T-cell (primary cell): ENCODE measurements at places on chromosomes 6 and 20.

DNA sequence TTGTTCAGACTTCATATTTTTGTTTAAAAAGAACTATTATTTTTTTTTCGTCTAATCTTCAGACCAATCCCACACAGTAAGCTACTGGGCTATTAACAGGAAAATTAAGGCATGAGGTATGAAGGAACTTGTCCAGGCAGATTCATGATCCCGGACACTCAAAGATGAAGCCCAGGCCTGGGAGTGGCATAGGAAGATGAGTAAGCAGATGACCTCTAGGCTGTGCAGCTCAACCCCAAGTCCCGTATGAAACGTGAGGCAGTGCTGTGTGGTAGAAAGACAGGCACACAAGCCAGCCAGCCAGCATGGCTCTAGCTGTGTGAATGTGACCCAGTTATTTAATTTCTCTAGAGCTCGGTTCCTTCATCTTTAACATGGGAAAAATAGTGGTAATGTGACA is 231.9 kb downstream of the CLIC5 start:
- H3K36me3 ChIP-seq, result no peaks in the 10 kb centered on the region
- H3K27me3 ChIP-seq, result peaks cover 2% of the 10 kb centered on the region
- H3K4me3 ChIP-seq, result no peak overlapping the region

DNA sequence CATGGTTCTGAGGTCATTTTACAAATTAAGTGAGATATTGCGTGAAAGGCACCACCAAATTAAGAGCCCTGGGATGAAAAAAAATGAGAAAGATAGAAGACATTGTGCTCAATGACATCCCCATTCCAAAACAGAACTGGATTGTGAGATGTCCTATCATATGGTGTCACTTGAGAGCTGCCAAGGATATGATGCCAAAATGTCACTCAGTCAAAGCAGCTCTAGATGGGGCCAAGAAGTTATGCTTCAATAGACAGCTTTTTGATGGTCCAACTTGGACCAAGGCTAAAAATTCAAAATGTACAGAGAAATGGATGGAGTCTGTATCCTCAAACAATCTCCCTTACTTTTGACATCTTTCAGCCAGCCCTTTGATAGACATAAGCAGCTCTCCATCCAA is 180.8 kb downstream of the UST start:
- no peak for DNase-seq
- H3K36me3 ChIP-seq, result no peaks in the 10 kb centered on the region
- no peak overlapping the region for H3K4me3 ChIP-seq
- H3K27me3 ChIP-seq, result no peaks in the 10 kb centered on the region
- no peak overlapping the region for H3K27ac ChIP-seq

DNA sequence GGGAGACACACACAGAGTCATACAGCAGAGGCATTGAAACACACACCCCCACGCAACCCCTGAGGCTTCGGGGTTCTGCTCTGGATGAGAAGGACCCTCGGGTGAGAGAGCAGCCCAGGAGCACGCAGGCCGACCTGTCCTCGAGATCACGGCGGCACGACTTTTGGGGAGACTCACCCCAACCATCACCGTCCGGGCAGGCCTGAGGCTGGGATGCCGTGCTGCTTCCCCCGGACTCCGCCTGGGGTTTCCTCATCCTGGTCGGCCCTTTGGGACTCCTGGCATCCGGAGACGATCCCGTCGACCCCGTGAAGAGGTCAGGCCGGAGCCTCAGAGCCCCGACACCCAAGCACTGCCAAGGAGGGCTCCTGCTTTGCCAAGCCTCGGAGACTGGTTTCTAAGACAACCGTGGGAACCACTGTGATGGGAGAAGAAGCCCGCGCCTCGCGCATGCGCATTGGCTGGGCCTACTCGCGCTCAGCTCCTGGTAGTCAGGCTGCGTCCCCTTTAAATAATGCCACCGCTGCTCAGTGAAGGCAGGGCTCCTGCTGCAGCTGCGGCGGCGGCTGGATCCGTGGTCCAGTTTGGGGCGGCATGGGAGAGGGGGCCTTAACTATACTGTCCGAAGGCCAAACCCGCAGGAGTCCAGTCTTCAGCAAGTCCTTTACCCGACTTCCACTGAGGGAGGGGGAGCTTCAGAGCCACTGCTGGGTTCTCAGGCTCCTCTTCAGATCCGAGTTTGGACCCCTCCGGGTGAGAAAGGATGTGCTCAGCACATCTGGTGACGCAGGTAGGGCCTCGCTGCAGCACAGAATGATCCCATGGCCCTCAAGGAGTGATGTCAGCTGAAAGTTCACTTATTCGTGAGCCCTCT is 171.4 kb upstream of the ZNF337 start:
- no peak overlapping the region for H3K27ac ChIP-seq
- no peaks in the 10 kb centered on the region for H3K36me3 ChIP-seq
- peak overlapping the region; percentile 72 for H3K4me3 ChIP-seq
- DNase-seq, result peak; percentile 71
- peaks cover 7% of the 10 kb centered on the region for H3K27me3 ChIP-seq

DNA sequence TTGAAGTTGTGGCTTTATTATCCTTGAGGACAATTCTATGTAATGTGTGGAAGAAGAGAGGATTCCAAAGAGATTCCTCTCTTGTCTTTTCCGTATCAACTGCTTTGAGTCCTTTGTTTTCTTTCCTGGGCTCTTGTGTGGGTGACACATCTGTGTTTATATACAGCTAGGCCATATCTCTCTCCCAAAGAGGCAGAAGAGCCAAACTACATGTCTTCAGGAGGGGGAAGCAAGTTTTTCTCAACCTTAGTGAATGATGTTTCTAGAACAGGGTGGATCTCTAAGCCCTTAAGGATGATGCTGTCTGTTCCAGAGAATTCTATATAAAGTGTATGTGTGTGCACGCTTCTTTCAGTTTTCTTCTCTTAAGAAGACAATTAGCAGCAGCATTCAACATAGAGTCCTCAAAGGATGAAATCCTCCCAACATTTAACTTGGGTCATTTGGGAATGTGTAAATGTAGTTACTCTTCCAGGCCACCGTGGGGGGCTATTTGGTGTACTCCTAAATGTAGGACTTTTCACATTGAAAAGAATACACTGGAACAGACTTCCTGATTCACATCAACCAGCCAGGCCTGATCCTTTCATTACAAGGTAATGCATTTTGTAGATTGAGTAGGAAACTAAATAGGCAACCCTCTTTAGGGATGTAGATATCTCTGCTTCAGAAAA is 92.8 kb upstream of the EEF1E1 start:
- no peak overlapping the region for H3K27ac ChIP-seq
- H3K36me3 ChIP-seq, result no peaks in the 10 kb centered on the region
- no peak overlapping the region for H3K4me3 ChIP-seq
- DNase-seq, result no peak

- no peak for DNase-seq
- no peaks in the 10 kb centered on the region for H3K27me3 ChIP-seq
- no peak overlapping the region for H3K27ac ChIP-seq
- no peaks in the 10 kb centered on the region for H3K36me3 ChIP-seq
- H3K4me1 ChIP-seq, result no peaks in the 10 kb centered on the region
Measured at GRCh38 chr6:121550491-121551010, 115.1 kb downstream of the GJA1 start.

GRCh38 chr20:58231683-58232082 is 3.2 kb upstream of the ANKRD60 start:
- peaks cover 16% of the 10 kb centered on the region for H3K27me3 ChIP-seq
- peaks cover 10% of the 10 kb centered on the region for H3K4me1 ChIP-seq
- H3K36me3 ChIP-seq, result no peaks in the 10 kb centered on the region
- no peak overlapping the region for H3K27ac ChIP-seq
- DNase-seq, result no peak
- no peak overlapping the region for H3K4me3 ChIP-seq

- H3K4me3 ChIP-seq, result no peak overlapping the region
- no peaks in the 10 kb centered on the region for H3K4me1 ChIP-seq
- no peak overlapping the region for H3K27ac ChIP-seq
- DNase-seq, result no peak
Measured at GRCh38 chr6:22784601-22785410, 215.4 kb downstream of the HDGFL1 start.

- no peaks in the 10 kb centered on the region for H3K27me3 ChIP-seq
- no peaks in the 10 kb centered on the region for H3K36me3 ChIP-seq
Measured at GRCh38 chr6:31010393-31011060, at the start of gene MUC22. MUC22 (plus strand) TSS chr6:31010474; CDS start chr6:31010707, 233 bp downstream.

DNA sequence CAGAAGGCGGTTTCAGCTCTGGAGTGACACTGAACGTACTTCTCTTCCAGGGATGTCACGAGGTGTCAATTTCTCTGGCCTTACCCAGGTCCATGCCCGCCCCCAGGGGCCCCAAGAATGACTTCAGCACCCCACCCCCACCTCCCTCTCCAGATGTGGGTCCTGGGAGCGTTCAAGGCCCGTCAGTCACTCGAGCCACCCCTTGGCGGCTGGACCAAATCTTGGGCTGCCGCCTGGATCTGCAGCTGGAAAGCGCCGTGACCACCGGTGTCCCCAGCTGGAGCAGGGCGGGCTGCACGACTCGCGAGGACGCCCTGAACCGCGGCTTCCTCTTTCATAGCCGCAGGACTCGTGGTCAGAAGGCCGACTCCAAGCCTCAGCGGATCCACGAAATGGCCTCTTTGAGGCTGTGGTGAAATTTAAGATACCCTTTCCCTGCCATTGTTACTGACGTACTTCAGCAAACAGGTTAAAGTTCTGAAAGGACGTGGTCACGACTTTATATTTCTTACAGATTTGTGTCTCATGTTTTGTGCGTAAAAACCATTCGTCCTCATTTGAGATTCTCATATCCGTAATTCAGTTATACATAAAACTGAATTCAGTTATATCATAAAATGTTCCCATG is 29.3 kb downstream of the TRIM38 start:
- no peaks in the 10 kb centered on the region for H3K27me3 ChIP-seq
- H3K4me3 ChIP-seq, result peak overlapping the region; percentile 70
- no peaks in the 10 kb centered on the region for H3K36me3 ChIP-seq
- peak overlapping the region; percentile 77 for H3K27ac ChIP-seq
- peak; percentile 28 for DNase-seq
